ENCODE measurements at places on chromosomes 5 and 9. TPM values are rescaled to one million over a fixed set of nuclear protein-coding genes. Genes with fewer than 3 reads are reported as not detected.
A peak's percentile ranks its signal among the peaks of the same experiment; 100 is the strongest.

DNA sequence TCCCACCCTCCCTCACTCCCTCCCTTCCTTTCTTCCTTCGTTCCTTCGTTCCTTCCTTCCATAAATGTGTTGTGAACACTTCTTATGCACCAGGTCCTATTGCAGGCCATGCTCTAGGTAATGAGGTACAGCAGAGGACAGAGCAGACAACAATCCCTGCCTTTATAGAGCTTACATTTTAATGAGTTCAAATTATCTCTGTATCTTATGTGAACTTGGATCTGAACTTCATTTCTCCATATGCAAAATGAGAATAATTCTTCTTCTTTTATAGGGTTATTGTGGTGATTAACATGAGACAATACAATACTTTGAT lies 37.2 kb downstream of the SLC27A6 start:
- DNase-seq = no peak

The ADAMTS16 gene
- not detected for total RNA-seq

- DNase-seq = no peak
These were observed 90.2 kb downstream of the TLE4 start for GRCh38 chr9:79661886-79662536.

GRCh38 chr5:107743373-107744000 lies 72.8 kb upstream of the EFNA5 start:
- DNase-seq = no peak

The ABLIM3 gene
- total RNA-seq = 0.24 TPM

GRCh38 chr5:95872346-95873268 lies 50.1 kb upstream of the GLRX start:
- no peak for DNase-seq

- peak; percentile 72 for DNase-seq
These were observed 113.4 kb downstream of the SYK start for GRCh38 chr9:90914868-90915483.

The FAM221B gene
- total RNA-seq = not detected

GRCh38 chr5:73674669-73675004 lies 48.6 kb downstream of the ARHGEF28 start:
- no peak for DNase-seq

The C9orf153 gene
- 0.73 TPM for total RNA-seq

All from activated T-cell treated with anti-CD3 and anti-CD28 coated beads, Interleukin-2, amount 50 U/mL, for 4 hours (primary cell).